CD4-positive, CD25-positive, alpha-beta regulatory T cell (primary cell): ENCODE measurements at places on chromosomes 6 and 20. TPM values are rescaled to one million over a fixed set of nuclear protein-coding genes. Genes with fewer than 3 reads are reported as not detected.

TCF21 gene
- not detected for total RNA-seq

OR14J1 gene
- not detected for total RNA-seq

DUSP15 gene
- total RNA-seq = not detected

SYCP2L gene
- not detected for total RNA-seq

BMP2 gene
- not detected for total RNA-seq

RIPPLY2 gene
- not detected for total RNA-seq

RTEL1 gene
- 38.3 TPM for total RNA-seq

PPP1R3G gene
- 0.10 TPM for total RNA-seq

AFDN gene
- 39.9 TPM for total RNA-seq

ISM1 gene
- 0.67 TPM for total RNA-seq

PSORS1C2 gene
- total RNA-seq = not detected

RBM24 gene
- not detected for total RNA-seq

SGK2 gene
- 1.7 TPM for total RNA-seq

GSTA3 gene
- not detected for total RNA-seq

DEFB132 gene
- not detected for total RNA-seq

WFDC5 gene
- not detected for total RNA-seq

PHACTR1 gene
- 1.6 TPM for total RNA-seq

KHDC1L gene
- total RNA-seq = 0.67 TPM

ALDH8A1 gene
- 4.4 TPM for total RNA-seq

GPSM3 gene
- 202 TPM for total RNA-seq

GRM1 gene
- total RNA-seq = not detected

PGBD1 gene
- total RNA-seq = 1.0 TPM

PCMTD2 gene
- total RNA-seq = 112 TPM

IRF4 gene
- 71.3 TPM for total RNA-seq

FRS3 gene
- total RNA-seq = 6.4 TPM

NHSL1 gene
- total RNA-seq = not detected

NKX2-4 gene
- not detected for total RNA-seq

GTSF1L gene
- 1.1 TPM for total RNA-seq

LAMA4 gene
- not detected for total RNA-seq

BTN1A1 gene
- total RNA-seq = not detected

SMPDL3A gene
- not detected for total RNA-seq

IL20RA gene
- total RNA-seq = not detected

MTRF1L gene
- 17.2 TPM for total RNA-seq

PLEKHG1 gene
- total RNA-seq = 29.9 TPM

TMEM242 gene
- total RNA-seq = 10.1 TPM

PNPLA1 gene
- 0.25 TPM for total RNA-seq

NKX2-2 gene
- total RNA-seq = not detected

DZANK1 gene
- 2.2 TPM for total RNA-seq

FAM209A gene
- total RNA-seq = 6.1 TPM

SLX4IP gene
- 4.1 TPM for total RNA-seq

SCRT2 gene
- total RNA-seq = not detected

ENPP1 gene
- not detected for total RNA-seq

LHFPL5 gene
- not detected for total RNA-seq

RSPH3 gene
- total RNA-seq = 1.5 TPM

BAG2 gene
- total RNA-seq = 2.9 TPM

PGC gene
- not detected for total RNA-seq

ENPP4 gene
- 4.5 TPM for total RNA-seq

TXLNB gene
- total RNA-seq = 0.47 TPM

MUC22 gene
- not detected for total RNA-seq

NRM gene
- total RNA-seq = 9.0 TPM

TPD52L1 gene
- total RNA-seq = not detected

DBNDD2 gene
- total RNA-seq = 15.1 TPM

CSTF1 gene
- total RNA-seq = 24.5 TPM

LRRC1 gene
- 1.0 TPM for total RNA-seq

PRR18 gene
- total RNA-seq = not detected

SUN5 gene
- not detected for total RNA-seq

RALGAPA2 gene
- total RNA-seq = 28.8 TPM

CST8 gene
- not detected for total RNA-seq
